ENCODE measurements at places on chromosomes 2 and 18.

GRCh38 chr18:74531043-74531442 is 3.3 kb upstream of the CNDP1 start:
- DNase-seq, result no peak

DNA sequence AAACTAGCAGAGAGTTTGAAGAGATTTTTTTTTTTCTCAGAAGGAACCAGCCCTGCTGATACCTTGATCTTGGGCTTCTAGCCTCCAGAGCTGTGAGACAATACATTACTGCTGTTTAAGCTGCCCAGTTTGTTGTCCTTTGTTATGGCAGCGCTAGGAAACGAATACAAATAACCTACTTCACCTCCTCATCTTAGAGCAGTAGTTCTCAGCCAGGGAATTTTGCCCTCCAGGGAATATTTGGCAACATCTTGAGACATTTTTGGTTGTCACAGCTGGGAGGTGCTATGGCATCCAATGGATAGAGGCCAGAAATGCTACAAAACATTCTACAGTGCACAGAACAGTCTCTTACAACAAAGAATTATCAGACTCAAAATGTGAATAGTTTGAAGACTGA is 43.9 kb upstream of the BCL11A start:
- no peak for DNase-seq

DNA sequence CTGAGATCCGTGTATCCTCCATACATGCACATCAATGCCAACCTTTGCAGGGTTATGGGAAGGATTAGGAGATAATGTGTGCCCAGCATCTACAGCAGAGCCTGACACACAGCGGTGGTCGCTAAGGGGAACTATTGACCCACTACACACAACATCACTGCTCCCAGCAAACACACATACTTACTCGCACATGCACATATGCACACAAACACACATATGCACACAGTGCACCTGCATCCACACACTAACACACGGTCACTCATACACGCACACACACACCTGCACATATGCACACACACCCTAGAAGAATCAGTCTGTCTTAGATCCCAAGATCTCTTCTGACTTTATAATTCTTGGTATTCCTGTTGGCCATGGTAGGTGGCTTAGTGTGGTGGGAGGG is 118.3 kb downstream of the GYPC start:
- DNase-seq, result no peak

DNA sequence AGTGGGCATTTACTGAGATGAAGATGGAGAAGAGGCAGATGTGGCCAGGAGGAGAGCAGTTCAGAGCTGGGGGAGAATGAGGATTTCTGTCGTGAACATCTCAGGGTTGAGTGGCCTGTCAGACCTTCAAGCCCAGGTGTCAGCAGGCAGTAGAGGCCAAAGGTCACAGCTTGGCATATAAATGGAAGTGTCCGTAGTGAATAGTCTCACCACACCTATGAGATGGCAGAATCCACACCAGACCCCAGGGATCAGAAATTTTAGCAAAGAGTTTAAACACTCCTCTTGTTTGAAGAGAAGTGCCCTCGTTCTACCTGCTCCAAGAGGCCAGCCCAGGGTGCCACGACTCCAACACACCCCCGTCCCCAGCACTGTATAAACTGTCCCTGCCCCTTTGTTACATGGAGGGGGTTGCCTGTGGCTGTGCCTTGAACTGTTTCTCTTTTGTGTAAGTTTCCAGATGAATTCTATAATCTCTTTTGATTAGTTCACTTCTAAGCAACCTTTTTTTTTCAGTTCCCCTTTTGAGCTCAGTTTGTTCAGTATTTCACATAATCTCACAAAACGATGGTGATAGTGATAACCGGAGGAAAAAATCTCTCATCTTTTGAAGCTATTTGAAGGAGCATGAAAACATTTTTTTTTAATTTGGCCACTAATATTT is 69.0 kb upstream of the TTC39C start:
- DNase-seq, result no peak

- no peak for DNase-seq
Observed at GRCh38 chr2:185208261-185208660, 530.3 kb upstream of the FSIP2 start.

GRCh38 chr18:74277296-74277695 is 14.5 kb downstream of the CYB5A start:
- DNase-seq, result no peak

DNA sequence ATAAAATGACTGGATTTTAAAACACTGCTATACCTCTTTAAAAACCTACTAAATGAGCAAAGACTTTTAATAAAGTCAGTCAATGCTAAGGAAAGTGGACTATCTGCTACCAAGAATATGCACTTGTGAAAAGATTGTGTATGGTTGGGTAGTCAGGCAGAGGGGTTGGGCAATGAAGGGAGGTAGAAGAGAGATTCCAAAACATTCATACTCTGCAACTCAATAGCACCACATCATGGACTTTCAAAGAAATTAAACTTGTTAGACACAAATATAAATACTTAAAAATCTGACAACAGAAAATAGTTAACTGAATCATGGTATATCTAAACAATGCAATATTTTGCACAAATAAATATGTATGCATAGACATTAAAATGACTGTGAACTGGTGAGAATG is 139.9 kb upstream of the MAPRE2 start:
- no peak for DNase-seq

DNA sequence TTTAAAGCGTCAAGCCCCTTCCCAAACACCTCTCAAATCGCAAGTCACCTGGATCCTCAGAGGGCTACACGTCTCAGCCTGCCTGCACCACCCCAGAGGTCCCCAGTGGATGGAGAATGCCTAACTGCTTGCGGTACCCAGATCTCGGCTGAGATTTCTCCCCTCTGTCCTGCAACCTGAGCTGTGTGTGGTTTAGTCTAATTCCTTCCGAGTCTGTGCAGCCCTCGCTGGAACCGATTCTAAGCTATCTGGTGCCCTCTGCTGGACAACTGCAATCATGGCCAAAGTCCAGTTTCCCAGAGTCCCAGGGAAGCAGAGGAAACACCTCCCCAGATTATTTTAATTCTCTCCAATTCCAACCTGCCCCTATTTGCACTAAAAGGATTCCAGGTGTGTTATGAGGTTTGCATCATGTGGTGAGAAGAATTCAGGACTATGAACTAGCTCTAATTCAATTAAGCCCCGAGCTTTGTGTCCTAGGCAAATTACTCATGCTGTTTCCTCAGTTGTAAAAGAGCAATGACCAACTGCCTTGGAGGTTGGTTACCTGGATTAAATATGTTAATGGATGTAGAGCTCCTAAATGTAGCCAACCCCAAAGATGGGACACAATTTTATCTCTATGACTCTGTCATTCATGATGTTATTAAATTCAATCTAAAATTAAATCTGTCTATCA is 276.1 kb upstream of the NCKAP5 start:
- peak; percentile 39 for DNase-seq

GRCh38 chr2:129957891-129958290 is 21.6 kb upstream of the RAB6C start:
- no peak for DNase-seq

GRCh38 chr2:84646514-84646913 is 130.2 kb downstream of the DNAH6 start:
- no peak for DNase-seq

DNA sequence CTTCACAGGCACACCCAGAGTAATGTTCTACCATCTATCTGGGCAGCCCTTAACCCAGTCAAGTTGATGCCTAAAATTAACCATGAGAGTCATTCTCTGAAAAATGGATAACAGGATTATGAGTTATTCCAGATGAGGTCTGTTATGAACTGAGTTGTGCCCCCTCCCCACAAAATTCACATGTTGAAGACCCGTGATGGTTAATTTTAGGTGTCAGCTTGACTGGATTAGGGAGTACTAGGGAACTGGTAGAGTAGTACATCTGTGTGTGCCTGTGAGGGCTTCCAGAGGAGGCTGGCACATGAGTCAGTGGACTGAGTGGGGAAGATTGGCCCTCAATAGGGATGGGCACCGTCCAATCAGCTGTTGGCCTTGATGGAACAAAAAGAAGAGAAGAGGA is 110.4 kb upstream of the MYCN start:
- DNase-seq, result no peak

DNA sequence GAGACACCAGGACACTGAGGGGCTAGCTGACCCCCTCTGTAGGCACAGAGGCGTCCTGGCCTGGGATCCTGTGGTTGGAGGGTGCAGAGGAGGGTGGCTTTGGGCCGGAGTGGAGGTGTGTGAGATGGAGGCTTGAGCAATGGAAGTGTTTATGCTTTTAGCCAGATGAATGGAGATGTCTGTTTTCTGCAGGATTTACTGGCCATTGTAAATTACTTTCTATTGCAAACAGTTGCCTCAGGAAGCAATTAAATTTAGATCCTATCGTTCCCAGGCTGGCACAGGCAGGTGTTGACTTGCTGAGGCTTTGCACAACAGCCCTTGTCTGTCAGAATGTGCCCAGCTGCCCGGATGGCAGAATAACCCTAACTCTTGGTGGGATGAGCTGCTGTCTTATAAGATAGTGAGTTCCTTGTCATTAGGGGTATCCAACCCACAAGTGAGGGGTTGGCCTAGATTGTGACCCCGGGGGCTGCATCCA is 1.8 kb upstream of the ARID5A start:
- no peak for DNase-seq

GRCh38 chr2:215784371-215784783 is 229.0 kb downstream of the MREG start:
- no peak for DNase-seq

- DNase-seq, result no peak
Observed at GRCh38 chr2:52862801-52863200, 904.8 kb upstream of the CHAC2 start.

DNA sequence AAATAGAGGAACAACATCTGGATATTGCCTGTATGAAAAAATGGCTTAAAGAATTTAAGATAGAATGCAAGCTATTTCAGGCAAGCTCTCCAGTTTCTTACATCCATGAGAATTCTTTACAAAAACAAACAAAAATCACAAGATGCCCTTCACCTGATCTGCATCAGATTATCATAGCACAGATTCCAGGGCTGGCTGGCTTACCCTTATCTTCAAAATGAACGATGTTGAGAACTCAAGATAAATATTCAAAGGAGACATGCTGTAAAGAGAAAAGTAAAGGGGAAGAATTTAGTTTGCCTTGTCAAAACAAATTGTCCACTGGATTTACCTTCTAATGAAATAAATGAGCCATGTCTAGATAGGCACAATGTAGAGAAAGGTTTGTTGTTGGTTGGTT is 18.7 kb upstream of the SLC40A1 start:
- no peak for DNase-seq

GRCh38 chr2:158047156-158047611 is 54.5 kb upstream of the UPP2 start:
- DNase-seq, result no peak

GRCh38 chr18:70985948-70986347 is 697.1 kb downstream of the SOCS6 start:
- DNase-seq, result no peak

- no peak for DNase-seq
Observed at GRCh38 chr2:100018341-100019193, 123.8 kb downstream of the AFF3 start.

GRCh38 chr18:48430150-48430549 is 21.0 kb upstream of the ZBTB7C start:
- DNase-seq, result no peak

DNA sequence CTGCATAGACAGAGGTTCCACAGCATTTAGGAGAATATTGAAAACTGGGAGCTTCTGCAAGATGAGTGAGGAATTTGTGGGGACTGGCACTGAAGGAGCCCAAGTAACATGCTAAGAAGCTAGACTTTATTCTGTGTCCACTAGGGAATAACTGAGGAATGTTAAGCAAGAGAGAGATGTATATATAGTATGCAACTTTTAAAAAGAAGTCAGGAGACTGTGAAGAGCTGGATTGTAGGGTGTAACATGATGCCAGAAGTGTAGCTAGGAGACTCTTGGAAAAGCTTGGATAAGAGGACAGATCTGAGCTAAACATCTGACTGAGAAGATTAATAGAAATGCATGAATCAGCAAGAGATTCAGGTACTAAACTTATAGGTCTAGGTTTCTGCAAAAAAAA is 270.6 kb upstream of the MMADHC start:
- no peak for DNase-seq

GRCh38 chr18:74981476-74981875 is 227.5 kb downstream of the PTGR3 start:
- no peak for DNase-seq

DNA sequence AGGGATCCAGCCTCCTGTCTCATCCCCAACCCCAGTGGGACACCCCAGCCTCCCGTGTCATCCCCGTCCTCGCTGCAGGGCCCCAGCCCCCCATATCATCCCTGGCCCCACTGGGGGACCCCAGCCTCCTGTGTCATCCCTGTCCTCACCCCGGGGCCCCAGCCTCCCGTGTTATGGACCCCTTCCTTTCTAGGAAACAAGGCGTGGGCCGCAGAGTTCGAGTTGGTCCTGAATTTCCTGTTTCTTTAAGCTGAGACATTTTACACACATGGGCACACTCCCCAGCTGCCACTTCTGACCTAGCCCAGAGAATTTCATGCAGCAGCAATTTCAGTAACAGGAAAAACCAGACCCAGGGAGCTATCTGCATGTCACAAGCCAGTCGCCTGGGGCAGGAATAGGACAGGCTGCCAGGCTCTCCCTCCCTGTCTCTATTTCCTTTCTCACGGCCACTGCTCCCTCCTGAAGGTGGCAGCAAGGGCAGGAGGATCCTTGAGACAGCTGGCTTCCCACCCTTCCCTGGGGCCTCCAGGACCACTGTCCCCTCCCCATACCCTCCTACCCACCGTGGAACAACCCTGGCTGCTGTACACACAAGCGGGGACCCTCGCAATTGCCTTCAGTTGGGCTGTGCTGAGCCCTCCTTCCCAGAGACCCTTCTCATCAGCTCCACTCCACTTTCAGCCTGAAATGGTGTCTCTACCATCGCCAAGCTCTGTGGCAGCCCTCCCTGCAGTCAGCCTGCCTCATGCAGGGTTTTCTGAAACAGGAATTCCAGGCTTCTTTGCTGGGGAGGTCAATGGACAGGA is 141.9 kb upstream of the ID2 start:
- DNase-seq, result no peak

GRCh38 chr18:63763831-63764600 is 11.2 kb upstream of the SERPINB7 start:
- no peak for DNase-seq

- DNase-seq, result no peak
Observed at GRCh38 chr2:71129114-71129901, 721 bp downstream of the MCEE start.

- DNase-seq, result no peak
Observed at GRCh38 chr18:22169011-22169888, at the start of gene GATA6. TSS of gene GATA6 (plus strand) at chr18:22169589. CDS start at chr18:22171145, 1,556 bp downstream.

- DNase-seq, result no peak
Observed at GRCh38 chr18:21998486-21998885, 170.9 kb upstream of the GATA6 start.

- no peak for DNase-seq
Observed at GRCh38 chr2:237601453-237602116, 11.1 kb upstream of the RAB17 start.

DNA sequence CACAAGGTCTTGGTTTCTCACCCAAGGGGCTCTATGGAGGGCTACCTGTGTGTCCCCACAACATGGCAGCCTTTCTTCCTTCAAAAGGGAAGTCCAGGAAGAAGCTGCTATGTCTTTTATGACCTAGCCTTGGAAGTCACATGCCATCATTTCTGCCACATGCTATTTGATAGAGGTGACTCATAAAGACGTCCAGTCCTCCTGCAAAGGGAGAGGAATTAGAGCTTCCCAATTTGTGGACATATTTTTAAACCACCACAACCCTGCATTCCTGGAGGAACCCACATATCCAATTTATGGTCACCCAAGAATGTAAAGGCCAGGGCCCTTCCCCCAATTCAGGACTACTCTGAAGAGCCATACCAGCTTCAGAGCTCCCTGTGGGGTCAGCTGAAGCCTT is 246.2 kb downstream of the CYP26B1 start:
- no peak for DNase-seq

Data from T-helper 2 cell (primary cell).